Stomach (tissue), 19 donors: ENCODE measurements at places on chromosomes 6 and 20. TPM values are rescaled to one million over a fixed set of nuclear protein-coding genes. Genes with fewer than 3 reads are reported as not detected.

GRCh38 chr6:44012078-44012493, 115.2 kb downstream of the MRPL14 start:
- no peak for DNase-seq
- H3K4me3 ChIP-seq, result no peak overlapping the region
- H3K27me3 ChIP-seq, result no peaks in the 10 kb centered on the region
- peaks cover 15% of the 10 kb centered on the region for H3K4me1 ChIP-seq
- no peaks in the 10 kb centered on the region for H3K36me3 ChIP-seq

The C6orf132 gene
- 69.0 TPM for total RNA-seq

The STMND1 gene
- total RNA-seq, result not detected

The ENPP1 gene
- 11.2 TPM for total RNA-seq

- H3K4me3 ChIP-seq, result no peak overlapping the region
- no peak overlapping the region for H3K27ac ChIP-seq
These were observed 21.2 kb downstream of the FRMD1 start for GRCh38 chr6:168057836-168058235.

GRCh38 chr20:62910777-62911497, 15.4 kb downstream of the DIDO1 start:
- peaks cover 46% of the 10 kb centered on the region for H3K4me1 ChIP-seq
- peaks cover 79% of the 10 kb centered on the region for H3K36me3 ChIP-seq
- no peak for DNase-seq
- no peak overlapping the region for H3K4me3 ChIP-seq
- H3K27ac ChIP-seq, result no peak overlapping the region
- H3K27me3 ChIP-seq, result no peaks in the 10 kb centered on the region
